Muscle of arm (tissue), 14 donors: ENCODE measurements at places on chromosomes 16 and 17.

- no peak for DNase-seq
These were observed 29.1 kb downstream of the TRIM16 start for GRCh38 chr17:15654886-15655561.

- no peak for DNase-seq
These were observed 30.3 kb downstream of the ATPAF2 start for GRCh38 chr17:18008496-18009268.

- no peak for DNase-seq
These were observed 62.4 kb upstream of the PLCG2 start for GRCh38 chr16:81716478-81717225.

GRCh38 chr16:65697521-65697920 lies 575.7 kb upstream of the CDH11 start:
- DNase-seq: no peak

GRCh38 chr17:14959106-14959648 lies 305.9 kb downstream of the PMP22 start:
- no peak for DNase-seq

DNA sequence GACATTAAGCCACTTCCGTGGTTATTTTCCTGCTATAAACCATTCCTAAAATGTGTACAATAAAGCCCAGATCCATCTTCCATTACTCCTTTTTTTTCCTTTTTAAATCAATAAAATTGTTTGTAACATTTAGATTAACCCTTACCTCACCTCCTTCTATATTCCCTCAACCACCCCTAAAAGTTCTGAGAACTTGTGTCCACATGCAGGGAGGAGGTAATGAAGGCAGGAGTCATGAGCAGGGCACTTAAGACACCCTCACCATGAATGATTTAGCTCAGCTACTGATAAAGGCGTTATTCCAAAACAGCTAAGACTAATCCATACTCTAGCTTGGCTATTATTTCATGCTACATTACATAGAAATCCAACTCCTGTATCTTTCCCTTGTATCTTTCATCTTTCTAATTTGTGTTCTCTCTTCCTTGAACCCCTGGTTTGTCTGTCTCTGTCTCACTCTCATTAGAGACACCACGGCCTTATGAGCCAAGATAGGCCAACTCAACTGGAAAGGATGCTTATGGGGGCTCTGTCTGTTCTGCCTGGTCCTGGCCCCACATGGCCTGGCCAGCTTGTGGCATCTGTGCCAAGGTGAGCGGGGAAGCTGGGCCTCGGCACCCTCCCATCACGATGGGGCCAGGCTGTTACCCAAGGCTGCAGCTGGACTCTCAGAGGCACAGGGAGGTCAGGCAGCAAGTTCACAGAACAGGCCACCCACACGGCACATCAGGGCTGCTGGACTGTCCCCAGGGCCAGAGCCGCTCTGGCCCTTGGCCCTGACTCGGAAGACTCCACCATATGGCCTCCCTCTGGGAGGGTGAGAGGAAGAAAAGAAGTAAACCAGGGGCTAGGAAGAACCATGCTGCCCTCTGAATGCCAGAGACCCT lies 294.4 kb downstream of the SOX9 start:
- DNase-seq: no peak

DNA sequence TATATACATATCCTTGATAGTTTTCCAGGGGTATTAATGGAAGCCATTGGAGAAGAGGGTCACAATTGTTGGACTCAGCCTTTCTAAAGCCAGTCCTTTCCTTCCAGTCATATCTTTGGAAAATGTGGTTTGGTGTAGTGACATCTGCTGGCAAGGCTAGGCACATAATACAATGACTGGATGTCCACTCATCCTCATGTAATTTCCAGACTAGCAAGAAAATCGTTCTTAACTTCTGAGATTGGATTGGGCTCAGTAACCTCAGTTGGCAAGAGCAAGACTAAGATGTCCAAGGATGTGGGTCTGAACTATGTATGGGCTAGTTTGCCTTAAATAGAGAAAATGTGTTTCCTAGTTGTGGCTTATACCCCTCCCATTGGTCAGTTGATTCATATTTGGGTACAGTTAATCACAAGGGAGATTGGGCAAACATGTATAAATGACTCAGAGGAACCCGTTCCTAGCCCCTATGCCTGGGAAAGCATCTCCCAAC lies 8.7 kb upstream of the KAT7 start:
- peak; percentile 64 for DNase-seq

GRCh38 chr17:35496451-35497290 lies 40.8 kb downstream of the SLFN12L start:
- no peak for DNase-seq

- peak; percentile 49 for DNase-seq
These were observed 56.1 kb upstream of the ACSF3 start for GRCh38 chr16:89037261-89038152.

GRCh38 chr16:88703486-88704309 lies 2.5 kb downstream of the RNF166 start:
- DNase-seq: no peak

GRCh38 chr16:2913603-2914002 lies 1.9 kb downstream of the FLYWCH1 start:
- no peak for DNase-seq

- DNase-seq: no peak
These were observed 24.9 kb downstream of the COPZ2 start for GRCh38 chr17:48012654-48013053.

GRCh38 chr17:55238931-55239297 lies 25.8 kb upstream of the HLF start:
- DNase-seq: no peak

DNA sequence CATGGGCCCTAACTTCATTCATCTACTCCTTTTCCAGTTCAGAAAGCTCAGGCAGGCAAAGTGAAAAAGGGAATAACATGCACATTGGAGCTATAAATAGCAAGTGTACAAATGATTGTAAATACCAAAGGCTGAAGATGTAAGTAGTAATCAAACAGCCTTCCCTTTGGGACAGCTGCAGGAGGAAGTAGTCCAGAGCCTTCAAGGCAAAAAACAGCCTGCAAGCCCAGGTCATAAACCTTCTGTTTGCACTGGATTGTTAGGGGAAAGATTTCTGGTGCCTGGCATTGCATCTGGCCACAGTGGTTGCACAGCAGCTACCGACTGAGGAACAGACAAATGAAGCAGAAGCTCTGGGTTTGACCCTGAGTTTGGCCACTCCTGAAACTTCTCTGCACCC lies 98.6 kb upstream of the PMFBP1 start:
- DNase-seq: no peak

DNA sequence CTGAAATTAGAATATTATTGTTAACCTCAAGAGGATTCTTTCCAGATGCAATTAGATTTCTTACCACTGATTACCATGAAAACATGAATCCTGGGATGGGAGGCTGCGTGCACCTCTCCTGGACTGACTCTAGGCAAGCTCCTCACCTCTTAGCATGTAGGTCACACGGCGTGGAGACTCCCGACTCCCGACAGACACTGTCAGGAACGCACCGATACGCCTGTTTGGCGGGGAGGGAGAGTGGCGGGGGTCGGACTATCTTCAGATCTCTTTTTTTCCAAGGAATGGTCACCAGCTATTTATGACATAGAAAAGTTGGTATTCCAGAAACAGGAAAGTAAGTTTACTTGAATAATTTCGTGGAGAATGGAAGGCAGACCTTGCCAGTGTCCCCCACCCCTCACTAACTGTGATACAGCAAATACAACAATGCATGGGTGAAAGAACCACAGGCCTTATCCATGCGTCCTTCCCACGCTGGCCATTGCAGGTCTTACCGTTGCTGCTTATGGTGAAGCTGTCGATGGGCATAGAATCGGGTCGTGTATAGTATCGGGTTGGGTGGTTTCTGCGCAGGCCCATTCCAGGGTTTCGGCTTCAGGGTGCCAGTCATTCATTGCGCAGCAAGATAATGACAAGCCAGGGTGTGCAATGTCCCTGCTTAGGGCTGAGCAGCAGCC lies 62.6 kb upstream of the ENDOV start:
- DNase-seq: no peak

DNA sequence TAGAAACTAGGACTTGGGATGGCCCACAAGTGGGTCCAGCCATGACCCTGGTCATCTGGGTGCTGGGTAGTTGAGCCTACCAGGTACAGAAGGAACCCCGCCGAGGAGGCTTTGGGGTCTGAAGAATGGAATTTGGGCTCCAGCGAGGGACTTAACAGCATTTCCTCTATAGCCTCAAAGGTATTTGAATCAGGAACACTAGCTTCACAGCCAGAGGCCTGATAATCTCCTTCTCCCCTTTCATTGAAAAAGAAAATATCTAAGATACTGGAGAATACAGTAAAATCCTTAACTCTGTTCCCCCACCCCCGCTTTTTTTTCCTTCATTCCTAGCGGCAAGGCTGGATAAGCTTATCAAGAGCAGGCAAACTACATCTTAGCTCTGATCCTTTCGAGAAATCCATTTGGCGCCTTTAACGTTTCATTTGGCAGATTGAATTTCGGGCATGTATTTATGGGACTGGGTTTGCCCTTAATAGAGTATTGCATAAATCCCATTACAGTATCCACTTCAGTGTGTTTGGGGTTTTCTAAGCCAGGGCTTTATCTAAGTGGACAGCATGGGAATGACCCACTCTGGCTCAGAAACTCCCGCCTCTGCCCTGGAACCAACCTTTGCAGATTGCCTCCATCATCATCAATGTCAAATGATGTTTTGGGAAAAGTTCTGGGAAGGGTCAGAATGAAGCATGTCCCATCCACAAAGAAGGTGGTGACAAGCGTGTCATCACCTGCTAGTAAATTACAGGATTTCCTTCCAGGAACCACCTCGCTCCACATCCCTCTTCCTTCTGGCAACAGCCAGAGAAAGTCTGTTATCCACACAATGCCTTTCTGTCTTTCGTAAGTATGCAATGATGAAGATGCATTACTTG lies 36.9 kb downstream of the XYLT1 start:
- DNase-seq: no peak

DNA sequence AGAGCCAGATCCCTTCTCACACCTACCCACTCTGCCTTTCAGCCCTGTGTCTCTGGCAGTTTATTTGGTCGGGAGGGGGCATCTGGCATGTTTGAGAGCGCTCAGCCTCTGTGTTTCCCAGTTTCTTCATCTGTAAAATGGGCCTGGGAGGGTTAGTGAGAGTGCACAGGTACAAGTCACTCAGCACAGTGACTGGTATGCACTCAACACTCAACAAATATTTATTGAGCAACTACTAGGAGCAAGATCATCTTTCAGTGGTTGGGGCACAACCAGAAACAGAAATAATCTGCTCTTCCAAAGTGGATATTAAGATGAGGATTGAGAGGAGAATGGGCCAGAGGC lies 13.7 kb upstream of the SRCIN1 start:
- DNase-seq: no peak
